Hematopoietic multipotent progenitor cell (in vitro differentiated cells): ENCODE measurements at places on chromosomes 5 and 9.

DNA sequence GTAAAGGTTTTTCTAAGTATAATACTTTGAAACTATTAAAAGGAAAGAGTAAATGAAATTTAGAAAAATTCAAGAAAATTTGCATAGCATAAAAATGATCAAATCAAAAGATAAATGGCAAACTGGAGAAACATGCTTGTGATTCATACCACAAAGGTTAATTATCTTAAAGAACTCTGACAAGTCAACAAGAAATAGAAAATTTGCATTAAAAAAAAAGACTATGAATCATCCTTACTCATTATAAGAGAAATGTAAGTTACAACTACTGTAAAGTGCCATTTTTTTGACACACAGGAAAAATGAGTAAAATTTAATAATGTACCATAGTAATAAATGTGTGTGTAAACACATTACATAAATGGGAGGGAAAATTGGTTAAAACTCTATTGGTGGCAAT, 624.4 kb upstream of the C9orf72 start:
- DNase-seq: no peak

GRCh38 chr5:117327511-117327910, 752.9 kb upstream of the SEMA6A start:
- DNase-seq: no peak

- no peak for DNase-seq
These were observed 53.7 kb downstream of the EXD3 start for GRCh38 chr9:137369061-137369787.

GRCh38 chr5:181217803-181218062, 5.3 kb upstream of the TRIM41 start:
- no peak for DNase-seq

DNA sequence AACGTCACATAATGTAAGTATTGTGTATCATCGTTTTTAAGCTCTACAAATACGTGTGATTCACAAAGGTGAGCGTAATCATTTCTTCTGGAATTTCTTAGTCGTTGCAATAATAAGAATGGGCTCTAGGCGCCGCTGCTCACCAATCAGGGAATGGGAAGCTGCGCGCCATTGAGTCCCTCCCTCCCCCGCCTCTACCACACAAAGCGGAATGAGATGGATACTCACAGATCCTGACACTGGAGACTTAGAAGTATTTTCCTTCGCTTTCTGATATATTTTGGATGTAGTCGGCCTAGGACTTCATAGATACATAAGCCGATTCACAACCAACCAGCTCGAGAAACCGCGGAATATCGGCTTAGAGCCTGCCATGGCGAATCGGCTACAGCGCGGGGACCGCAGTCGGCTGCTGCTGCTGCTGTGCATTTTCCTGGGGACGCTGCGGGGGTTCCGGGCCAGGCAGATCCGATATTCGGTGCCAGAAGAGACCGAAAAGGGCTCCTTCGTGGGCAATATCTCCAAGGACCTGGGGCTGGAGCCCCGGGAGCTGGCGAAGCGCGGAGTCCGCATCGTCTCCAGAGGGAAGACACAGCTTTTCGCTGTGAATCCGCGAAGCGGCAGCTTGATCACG, at the start of gene PCDHGA11:
PCDHGA11 (plus strand) TSS at position 197 of the 634 bp plus-strand sequence; CDS start at position 374, 177 bp downstream.
- peak; percentile 63 for DNase-seq

GRCh38 chr9:30937106-30937505, 1447.3 kb upstream of the ACO1 start:
- DNase-seq: no peak

- DNase-seq: no peak
These were observed 37.4 kb upstream of the ALDH1B1 start for GRCh38 chr9:38355115-38355514.
